ENCODE measurements at places on chromosomes 1 and 21.

DNA sequence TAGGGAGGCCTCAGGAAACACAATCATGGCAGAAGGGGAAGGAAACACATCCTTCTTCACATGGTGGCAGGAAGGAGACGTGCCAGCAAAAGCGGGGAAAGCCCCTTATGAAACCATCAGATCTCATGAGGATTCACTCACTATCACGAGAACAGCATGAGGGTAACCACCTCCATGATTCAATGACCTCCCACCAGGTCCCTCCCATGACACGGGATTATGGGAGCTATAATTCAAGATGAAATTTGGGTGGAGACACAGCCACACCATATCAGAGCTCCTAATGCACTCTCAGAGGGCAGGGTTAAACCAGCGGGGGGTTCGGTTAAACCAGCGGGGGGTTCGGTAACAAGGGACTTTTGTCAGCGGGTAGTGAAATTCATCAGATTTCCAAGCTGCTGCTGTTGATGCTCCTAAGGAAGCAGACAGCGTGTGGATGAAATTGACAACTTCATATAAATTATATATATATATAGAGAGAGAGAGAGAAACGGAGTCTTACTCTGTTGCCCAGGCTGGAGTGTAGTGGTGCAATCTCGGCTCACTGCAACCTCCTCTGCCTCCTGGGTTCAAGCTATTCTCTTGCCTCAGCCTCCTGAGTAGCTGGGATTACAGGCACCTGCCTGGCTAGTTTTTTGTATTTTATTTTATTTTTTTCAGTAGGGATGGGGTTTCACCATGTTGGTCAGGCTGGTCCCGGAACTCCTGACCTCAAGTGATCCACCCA, 4.2 kb downstream of the CSTB start:
- no peak for DNase-seq

GRCh38 chr1:99638853-99639252, 7.1 kb upstream of the PALMD start:
- no peak for DNase-seq

DNA sequence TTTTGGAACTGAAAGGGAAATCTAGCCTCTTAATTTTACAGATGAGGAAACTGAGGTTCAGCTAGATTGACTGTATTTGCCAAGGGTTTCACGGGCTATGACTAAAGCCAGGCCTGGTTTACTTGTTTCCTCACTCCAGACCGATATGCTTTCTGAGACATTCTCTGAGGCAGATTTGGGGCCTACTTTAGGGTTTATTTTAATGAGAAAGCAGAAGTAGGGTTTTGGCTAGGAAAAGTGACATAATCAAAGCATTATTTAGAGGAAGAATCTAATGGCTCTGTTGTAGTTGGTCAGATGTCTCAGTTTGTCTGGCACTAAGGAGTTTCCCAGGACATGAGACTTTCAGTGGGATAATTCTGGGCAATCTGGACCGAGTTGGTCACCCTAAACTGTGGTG, 1.5 kb upstream of the RPTN start:
- DNase-seq = no peak

DNA sequence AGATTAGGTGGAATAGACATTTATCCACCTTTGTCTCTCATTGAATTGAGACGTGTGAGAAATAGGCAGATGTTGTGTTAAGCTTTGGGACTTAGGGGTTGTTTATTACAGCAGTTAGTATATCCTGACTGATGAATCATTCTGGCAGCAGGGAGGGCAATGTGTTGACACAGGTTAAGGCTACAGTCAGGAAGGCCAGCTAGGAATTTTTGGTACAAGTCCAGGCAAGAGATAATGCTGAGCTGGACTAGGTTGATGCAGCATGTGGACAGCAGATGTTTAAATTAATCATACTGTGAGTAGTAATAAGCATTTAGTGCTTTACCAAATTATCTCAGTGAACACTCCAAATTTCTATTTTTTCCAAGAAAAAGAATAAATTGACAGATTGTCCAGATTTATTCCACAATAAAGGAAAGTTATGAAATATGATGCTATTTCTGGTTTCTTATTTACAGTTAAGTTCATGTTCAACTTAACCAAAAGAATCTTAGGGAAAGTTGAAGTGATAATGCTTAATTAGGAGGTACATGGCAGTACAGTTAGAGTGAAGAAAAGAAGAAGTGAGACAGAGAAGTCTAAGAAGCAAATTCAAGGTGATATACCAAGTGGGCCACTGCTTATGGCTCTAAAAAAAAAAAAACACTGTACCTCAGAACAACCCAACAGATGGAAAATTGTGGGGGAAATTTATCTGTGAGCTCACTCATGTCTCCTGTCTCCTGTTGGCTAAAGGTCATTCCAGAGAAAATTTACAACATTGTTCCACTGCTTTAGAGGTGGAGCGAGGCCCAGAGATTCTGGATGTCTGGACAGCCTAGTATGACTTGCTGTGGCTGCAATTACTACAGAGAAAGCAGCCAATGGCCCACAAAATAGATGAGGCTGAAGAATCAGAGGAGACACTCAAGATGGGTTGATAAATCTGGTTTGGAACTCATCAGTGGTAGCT, 102.7 kb upstream of the C21orf91 start:
- DNase-seq = no peak

DNA sequence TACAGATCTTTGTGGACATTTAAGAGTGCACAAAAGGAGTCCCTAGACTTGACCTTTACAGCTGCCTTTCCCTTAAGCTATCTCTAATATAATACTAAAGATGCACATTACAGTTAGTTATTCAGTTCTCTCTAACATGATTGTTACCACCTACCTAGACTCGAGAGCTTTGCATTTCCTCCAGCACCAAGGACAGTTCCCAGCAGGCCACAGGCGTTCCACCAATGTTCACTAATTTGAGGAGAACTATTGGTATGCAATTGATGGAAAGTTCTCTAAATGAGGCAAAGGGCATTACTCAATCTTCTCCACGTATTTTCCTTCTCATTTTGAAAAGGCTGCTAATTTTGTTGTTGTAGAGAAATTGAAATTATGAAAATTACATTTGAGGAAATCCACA, 5.4 kb upstream of the NTNG1 start:
- DNase-seq = no peak
